ENCODE measurements at places on chromosomes 7 and 10.

- DNase-seq: no peak
These were observed 56.6 kb downstream of the CUX1 start for GRCh38 chr7:101874028-101874427.

DNA sequence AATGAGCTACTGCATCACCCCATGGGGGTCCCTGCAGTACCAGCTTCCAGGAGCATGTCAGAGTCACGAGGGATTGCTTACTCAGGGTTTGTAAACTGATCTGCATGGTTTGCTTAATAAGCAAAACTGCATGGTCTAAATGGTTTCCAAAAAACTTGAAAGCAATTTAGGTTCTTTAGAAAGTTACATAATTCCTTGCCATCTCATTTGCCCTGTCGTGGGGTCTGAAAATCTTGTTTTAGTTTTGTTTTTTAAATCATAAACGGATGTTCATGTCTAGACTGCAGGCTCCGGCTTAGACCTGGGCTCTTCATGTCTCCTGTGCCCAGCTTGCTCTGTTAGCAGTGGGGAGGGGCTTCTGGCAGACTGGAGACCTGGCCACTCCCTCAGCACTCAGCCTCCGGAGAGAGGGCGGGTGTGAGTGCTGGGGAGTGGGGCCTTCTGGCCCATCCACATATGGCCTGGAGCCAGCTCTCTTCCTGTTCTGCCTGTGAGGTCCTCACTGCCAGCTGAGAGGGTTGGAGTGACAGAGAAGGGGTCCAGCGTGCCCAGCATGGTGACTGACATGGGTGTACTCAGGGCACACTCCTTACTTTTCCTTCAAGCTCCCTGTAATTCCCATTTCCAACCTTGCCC is 17.5 kb downstream of the PRF1 start:
- DNase-seq: no peak

DNA sequence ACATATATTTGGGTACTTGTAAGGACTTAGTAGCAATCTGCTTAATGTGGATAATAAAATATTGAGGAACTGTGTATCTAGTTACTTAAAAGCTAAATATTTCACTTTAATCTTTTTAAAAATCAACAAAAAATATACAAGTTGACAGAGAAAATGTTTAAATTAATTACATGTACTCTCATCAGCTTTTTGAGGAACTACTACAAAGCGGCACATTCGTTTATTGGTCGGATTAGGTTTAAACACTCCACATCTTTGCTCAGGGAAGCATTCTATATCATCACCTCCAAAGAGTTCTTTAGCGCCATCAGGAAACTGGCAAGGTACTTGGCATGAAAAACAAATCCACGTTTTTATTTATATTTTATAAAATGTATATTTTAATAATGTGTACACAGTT is 1.6 kb downstream of the ATOH7 start:
- DNase-seq: no peak

DNA sequence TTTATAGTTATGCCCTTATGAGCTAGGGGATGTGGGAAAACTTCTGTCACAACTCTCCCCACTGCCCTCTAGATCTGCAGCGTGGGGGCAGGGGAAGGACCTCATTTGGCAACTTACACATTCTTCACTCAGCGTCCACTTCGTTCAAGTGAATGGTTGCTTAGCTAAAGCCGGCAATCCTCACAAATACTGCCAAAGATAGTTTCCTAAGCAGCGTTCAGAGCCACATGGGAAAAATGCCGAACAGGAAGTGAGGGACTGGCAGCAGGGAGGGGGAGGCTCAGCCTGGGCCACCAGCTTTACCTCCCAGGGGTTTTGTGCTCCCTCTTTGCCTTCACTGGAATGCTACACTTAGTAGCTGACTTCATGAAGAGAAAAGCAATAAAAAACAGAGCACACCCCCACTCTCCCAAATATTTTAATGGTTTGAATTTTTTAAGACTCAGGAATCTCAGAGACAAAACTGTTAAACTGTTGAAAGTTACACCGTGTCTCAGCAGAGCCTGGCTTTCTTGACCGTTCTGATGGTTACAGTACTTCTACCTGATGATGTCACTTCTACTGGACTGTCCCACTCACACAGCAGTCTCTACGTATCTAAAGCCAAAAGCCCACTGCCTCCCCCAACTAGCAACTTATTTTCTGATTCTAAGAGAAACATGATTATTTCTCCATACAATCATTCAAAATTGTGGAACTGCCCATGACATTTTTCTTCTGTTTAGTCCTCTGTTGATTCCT is 10.4 kb downstream of the GRM3 start:
- no peak for DNase-seq

GRCh38 chr7:84017651-84018050 is 176.9 kb downstream of the SEMA3A start:
- DNase-seq: no peak

DNA sequence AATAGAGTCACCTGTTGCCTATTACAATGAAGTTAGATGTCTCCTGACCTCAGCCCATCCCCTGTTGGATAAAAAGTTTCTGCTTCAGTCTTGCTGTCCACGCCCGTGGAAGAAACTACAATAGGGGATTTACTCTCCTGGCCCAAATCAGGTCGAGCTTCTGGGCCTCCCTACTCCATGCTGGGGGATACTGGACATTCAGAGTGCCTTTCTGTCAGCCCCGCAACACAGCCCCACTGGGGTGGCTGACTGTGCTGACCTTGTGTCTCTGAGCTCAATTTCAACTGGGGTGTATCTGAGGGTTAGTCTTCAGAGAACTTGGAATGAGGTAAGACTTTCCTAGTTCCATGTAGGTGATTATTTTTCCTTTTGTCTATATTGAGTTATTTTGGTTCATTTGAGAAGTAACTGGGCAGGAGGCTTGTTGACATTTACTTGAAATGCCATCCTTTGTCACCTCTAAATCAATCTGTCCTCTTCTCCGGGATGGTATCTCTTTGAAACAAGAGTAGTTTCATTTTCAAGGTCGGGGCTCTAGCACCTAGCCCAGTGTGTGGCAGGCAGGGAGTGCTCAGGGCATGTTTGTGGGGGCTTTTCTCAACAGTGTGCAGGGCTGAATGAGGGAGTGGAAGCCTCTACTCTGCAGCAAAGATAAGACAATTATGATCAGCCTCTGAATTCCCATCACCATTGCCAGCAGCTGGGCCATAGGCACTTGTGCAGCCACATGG is 17.7 kb upstream of the CXCL12 start:
- no peak for DNase-seq

GRCh38 chr7:131961054-131961680 is 404.7 kb upstream of the PODXL start:
- DNase-seq: no peak

- DNase-seq: peak; percentile 90
These were observed at the start of gene METTL27 for GRCh38 chr7:73842067-73842976. TSS of gene METTL27 (minus strand) at chr7:73842516. CDS start at chr7:73842140, 376 bp downstream.

GRCh38 chr10:12846718-12847117 is 154.8 kb downstream of the CCDC3 start:
- DNase-seq: no peak

- DNase-seq: peak; percentile 40
These were observed 22.3 kb downstream of the MCM10 start for GRCh38 chr10:13183625-13184024.

- DNase-seq: no peak
These were observed 428.9 kb downstream of the TNS3 start for GRCh38 chr7:47153058-47153457.

DNA sequence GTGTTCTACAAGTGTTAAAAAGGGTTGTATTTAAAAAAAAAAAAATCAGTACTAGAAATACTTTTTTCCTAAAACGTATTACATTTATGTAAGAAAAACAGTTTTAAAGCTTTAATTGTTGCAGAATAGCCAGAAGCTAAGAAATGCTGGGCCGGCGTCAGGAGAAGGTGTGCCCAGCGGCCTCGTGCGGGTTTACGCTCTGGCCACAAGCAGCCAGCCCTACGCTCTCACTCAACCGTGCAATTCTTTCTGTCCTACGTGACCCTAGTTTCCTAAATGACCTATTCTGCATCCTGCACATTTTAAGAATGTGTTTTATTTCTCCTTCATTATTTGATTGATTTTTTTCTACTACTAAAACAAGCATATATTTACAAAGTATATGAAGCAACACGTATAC is 279.7 kb upstream of the KLF14 start:
- no peak for DNase-seq

DNA sequence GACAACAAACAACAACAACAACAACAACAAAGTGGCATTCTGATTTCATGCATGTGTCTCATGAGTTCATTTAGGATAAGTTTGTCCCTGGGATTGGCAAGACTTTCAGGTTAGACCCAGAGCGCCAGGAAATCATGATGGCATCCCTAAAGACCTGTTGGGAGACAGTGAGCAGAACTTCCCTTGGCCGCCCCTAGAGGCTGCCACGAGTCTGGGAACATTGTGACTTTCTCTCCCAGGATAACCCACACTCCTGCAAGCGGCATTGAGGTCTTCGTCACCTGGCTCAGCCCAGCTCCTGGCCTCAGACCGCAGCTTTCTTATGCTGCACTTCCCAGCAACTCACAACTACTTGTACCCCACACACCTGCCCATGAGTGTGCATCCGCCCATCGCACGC is 80.5 kb upstream of the RNF32 start:
- DNase-seq: no peak

DNA sequence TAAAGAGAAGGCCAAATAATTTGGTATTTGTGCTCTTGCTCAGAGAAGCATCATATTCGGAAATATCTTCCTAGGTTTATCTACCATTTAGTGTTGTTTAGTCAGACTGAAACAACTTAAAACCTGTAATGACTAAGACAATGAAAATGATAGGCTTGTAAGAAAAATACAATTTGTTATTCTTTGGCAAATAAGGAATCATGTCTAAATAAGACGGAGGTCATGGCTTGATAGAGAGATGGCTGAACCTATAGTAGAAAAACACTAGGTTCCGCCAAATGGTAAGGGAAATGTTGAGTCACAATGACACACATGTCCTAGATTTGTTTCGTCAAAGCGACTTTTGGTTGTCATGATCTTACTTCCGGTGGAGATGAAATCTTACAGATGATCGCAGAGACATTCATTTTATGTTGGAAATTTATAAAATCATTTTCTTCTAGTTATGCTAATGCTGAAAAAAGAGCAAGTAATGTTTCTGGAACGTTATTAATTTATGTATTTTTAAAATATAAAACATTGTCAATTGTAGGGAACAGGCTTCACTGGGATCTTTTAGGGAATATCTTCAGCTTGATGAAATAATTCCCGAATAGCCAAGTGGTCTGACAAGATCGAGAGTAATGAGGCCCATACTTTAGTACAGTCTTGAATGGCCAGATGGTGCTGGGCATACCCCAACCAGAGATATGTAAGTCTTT is 1.0 kb downstream of the SRGN start:
- peak; percentile 24 for DNase-seq

- no peak for DNase-seq
These were observed 21.3 kb upstream of the FXYD4 start for GRCh38 chr10:43350156-43350555.

DNA sequence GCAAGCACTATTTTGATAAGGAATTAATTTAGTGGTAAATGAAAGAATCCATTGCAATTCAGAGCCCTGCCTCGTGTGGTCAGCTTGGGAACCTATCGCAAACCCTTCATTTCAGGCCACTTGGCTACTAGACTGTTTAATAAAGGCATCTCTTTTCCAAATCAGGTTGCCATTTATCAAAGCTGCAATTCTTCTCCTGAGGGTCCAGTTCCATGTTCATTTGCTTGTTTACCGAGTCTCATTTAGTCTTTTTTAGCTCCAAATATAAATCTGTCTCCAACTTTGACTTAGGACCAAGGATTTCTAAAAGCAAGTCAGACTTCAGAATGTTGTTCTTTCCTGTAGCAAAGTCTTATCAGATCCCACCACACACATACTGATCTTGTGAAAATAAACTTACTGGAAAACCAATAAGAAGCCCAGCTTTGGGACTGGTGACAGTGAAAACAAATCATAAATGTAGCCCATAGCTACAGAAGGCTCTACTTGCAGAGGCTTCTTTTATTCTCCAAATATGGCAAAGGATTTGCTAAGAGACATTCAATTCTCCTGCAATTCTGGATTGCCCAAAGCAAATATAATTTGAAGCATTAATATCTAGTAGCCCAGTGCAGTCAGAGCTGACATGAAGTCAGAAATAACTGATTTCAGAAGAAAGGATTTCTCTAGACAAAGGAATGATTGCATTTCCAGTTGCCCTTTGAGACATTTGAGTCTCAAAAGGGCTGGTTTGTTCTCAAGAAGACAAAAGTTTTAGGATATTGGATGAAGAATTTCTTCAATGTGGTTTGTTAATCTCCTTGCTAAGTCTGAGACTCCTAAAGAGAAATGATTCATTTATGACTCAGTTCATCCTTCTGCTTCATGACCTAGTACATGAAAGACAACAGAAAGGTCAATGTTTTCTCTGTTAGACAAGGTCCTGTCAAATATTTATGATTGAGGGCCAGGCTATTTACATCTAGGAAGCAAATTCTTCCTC is 28.0 kb downstream of the PPP1R3C start:
- DNase-seq: no peak

DNA sequence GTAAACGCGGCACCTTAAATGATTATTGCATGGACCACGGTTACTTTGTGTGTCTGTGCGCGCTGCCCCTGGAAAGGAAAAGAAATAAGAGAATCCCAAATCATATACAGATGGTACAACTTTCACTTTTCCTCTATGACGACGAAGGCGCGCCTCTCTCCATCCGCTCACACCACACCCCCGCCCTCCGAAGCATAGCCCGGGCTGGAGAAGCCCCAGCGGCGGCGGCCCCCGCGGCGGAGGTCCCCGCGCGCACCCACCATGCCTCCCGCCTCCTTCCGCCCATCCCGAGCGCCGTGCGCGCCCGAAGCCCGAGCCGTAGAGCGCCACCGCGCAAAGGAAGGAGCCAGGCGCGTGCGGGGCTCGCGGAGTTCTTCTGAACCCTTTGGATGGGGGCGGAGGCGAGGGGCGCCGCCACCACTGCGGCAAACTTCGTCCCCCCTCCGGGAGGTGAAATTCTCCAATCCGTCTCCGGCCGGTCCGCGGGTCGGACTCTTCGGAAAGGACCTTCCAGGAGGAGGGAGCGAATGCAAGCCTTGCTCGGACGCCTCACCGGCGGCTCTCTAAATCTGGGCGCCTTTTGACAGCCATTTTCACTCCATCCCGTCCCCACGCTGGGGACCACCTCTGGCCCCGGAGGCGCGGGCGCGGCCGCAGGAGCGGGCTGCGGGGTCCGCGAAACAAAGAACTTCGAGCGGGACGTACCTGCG is 588 bp downstream of the GLI3 start:
- DNase-seq: no peak

DNA sequence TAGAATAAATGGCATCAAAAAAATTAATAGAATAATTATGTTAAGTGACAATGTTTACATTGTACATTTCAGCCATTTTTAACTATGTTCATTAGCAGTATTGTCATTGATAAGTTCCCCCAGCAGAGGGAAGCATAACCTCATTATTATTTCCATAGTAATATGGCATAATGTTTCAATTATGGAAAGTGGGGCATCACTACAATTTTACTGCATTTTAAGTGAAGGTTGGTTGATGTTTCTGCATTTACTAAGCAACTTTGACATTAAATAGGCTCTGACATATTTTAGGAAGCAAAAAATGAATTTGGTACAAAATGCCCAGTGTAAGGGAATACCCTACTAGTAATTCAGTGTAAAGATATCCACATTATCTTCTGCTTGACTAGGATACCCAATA is 218.3 kb downstream of the SEMA3A start:
- DNase-seq: no peak

GRCh38 chr7:93728292-93728691 is 153.8 kb upstream of the CALCR start:
- no peak for DNase-seq

Measured in stimulated activated naive B cell treated with anti-CD40 and anti-IgM and Interleukin-4, amounts not matched to agents 10 μg/mL and 1 μg/mL and 100 μg/mL, for 72 hours (primary cell).